Pancreas (tissue), 10 donors: ENCODE measurements at places on chromosomes 16 and 17. TPM values are rescaled to one million over a fixed set of nuclear protein-coding genes. Genes with fewer than 3 reads are reported as not detected.

GRCh38 chr17:41905172-41905571 lies 13.6 kb downstream of the ACLY start:
- no peak overlapping the region for H3K4me3 ChIP-seq
- H3K27ac ChIP-seq, result no peak overlapping the region
- no peaks in the 10 kb centered on the region for H3K27me3 ChIP-seq
- DNase-seq, result no peak
- H3K4me1 ChIP-seq, result peaks cover 14% of the 10 kb centered on the region

DNA sequence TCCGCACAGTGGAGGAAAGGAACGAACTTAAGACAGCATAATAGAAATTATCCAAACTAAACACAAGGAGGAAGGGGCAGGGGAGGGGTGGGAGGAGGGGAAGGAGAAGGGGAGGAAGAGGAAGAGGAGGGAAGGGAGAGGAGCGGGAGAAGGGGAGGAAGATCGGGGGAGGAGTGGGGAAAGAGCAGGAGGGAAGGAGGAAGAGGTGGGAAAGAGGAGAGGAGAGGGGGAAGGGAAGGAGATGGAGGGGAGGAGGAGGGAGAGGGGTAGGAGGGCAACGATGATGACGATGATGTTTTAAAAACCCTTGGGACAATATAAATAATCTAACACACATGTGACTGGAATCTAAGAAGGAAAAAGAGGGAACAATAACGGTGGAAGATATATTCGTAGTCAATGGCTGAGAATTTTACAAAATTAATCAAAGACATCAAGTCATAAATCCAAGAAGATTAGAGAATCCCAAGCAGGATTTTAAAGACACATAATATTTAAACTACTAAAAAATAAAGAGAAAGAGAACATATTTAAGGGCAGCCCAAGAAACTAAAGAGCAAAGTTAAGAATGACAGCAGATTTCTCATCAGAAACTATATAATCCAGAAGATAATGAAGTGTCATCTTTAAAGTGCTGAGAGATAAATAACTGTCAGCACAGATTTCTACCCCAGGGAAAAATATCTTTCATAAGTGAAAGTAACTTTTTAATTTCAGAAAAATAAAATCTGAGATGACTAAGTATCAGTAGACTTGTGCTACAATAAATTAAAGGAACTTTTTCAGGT lies 30.2 kb downstream of the C16orf95 start:
- H3K27me3 ChIP-seq, result no peaks in the 10 kb centered on the region
- H3K4me1 ChIP-seq, result no peaks in the 10 kb centered on the region
- no peak overlapping the region for H3K4me3 ChIP-seq
- H3K36me3 ChIP-seq, result no peaks in the 10 kb centered on the region
- no peak for DNase-seq

GRCh38 chr16:11674818-11675560 lies 6.7 kb downstream of the SNN start:
- no peaks in the 10 kb centered on the region for H3K27me3 ChIP-seq
- no peak overlapping the region for H3K27ac ChIP-seq
- peaks cover 10% of the 10 kb centered on the region for H3K4me1 ChIP-seq

DNA sequence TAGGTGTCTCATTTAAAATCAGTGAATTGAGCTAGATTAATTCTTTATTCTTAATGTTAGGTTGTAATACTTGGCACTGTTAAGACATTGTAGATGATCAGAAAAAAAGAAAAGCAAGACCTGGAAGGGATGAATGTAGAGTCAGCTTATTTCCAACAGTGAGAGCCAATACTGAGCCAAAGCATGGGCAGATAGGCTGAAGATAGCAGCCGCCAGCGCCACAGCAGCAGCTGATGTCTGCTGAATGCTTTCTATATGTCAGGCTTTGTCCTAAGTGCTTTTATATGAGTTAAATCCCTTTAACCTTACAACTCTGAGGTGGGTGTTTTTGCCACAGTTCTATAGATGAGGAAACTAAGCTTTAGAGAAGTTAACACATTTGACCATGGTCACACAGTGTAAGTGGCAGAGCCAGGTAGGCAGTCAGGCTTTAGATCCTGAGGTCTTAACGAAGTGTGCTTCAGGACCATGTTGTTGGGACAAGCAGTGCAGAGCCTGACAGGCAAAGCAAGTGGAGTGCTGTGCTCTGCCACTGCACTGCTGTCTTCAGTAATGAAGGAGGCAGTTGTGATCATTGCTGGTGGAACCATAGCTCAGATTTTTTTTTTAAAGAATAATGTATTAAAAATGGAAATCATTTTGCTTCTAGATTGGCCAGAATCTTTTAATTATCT lies 25.9 kb downstream of the TNRC6A start:
- H3K4me1 ChIP-seq, result peaks cover 10% of the 10 kb centered on the region
- no peak overlapping the region for H3K4me3 ChIP-seq
- H3K36me3 ChIP-seq, result no peaks in the 10 kb centered on the region

GRCh38 chr17:75262112-75262606 lies 480 bp downstream of the MRPS7 start:
- peak overlapping the region; percentile 99 for H3K27ac ChIP-seq
- H3K4me1 ChIP-seq, result peaks cover 10% of the 10 kb centered on the region
- no peaks in the 10 kb centered on the region for H3K27me3 ChIP-seq
- H3K36me3 ChIP-seq, result peaks cover 3% of the 10 kb centered on the region

GRCh38 chr16:3610698-3611145 lies 684 bp downstream of the SLX4 start:
- no peaks in the 10 kb centered on the region for H3K27me3 ChIP-seq
- H3K36me3 ChIP-seq, result no peaks in the 10 kb centered on the region
- H3K4me1 ChIP-seq, result peaks cover 9% of the 10 kb centered on the region
- H3K4me3 ChIP-seq, result peak overlapping the region; percentile 68
- no peak for DNase-seq

GRCh38 chr16:27690608-27691007 lies 140.7 kb downstream of the KATNIP start:
- no peak for DNase-seq
- no peak overlapping the region for H3K27ac ChIP-seq
- H3K4me1 ChIP-seq, result no peaks in the 10 kb centered on the region
- H3K27me3 ChIP-seq, result no peaks in the 10 kb centered on the region
- no peak overlapping the region for H3K4me3 ChIP-seq
- H3K36me3 ChIP-seq, result no peaks in the 10 kb centered on the region

GRCh38 chr16:21651515-21651914 lies 893 bp downstream of the IGSF6 start:
- no peaks in the 10 kb centered on the region for H3K27me3 ChIP-seq
- H3K4me1 ChIP-seq, result peaks cover 6% of the 10 kb centered on the region
- no peak overlapping the region for H3K4me3 ChIP-seq
- H3K36me3 ChIP-seq, result no peaks in the 10 kb centered on the region
- DNase-seq, result no peak
- H3K27ac ChIP-seq, result no peak overlapping the region

DNA sequence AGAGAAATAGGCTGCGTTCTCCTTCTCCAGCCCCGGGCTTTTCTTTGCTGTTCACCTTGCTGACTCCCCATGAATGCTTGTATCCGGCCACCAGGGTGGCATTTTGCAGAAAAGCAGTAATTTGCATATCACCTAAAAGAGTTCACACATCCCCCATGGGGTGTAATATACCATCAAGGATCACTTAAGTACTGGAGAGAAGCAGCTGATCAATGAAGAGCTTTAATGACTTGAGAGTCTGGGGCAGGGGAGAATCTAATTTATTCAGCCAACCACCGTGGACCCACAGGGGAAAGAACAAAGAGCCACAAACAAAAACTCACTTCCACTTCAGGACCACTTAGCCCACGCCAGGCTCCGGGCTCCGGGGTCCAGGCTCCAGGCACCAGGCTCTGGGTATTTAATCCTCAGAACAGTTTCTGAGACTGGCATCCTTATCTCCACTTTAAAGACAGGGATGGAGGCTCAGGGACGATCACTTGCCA lies 33.9 kb upstream of the SEC14L1 start:
- H3K4me3 ChIP-seq, result no peak overlapping the region
- H3K4me1 ChIP-seq, result peaks cover 5% of the 10 kb centered on the region
- no peak overlapping the region for H3K27ac ChIP-seq
- H3K36me3 ChIP-seq, result no peaks in the 10 kb centered on the region
- no peak for DNase-seq

- H3K36me3 ChIP-seq, result no peaks in the 10 kb centered on the region
- H3K4me3 ChIP-seq, result no peak overlapping the region
- no peak overlapping the region for H3K27ac ChIP-seq
- no peak for DNase-seq
- H3K27me3 ChIP-seq, result no peaks in the 10 kb centered on the region
- no peaks in the 10 kb centered on the region for H3K4me1 ChIP-seq
Observed at GRCh38 chr16:11205065-11205699, 50.8 kb downstream of the SOCS1 start.

DNA sequence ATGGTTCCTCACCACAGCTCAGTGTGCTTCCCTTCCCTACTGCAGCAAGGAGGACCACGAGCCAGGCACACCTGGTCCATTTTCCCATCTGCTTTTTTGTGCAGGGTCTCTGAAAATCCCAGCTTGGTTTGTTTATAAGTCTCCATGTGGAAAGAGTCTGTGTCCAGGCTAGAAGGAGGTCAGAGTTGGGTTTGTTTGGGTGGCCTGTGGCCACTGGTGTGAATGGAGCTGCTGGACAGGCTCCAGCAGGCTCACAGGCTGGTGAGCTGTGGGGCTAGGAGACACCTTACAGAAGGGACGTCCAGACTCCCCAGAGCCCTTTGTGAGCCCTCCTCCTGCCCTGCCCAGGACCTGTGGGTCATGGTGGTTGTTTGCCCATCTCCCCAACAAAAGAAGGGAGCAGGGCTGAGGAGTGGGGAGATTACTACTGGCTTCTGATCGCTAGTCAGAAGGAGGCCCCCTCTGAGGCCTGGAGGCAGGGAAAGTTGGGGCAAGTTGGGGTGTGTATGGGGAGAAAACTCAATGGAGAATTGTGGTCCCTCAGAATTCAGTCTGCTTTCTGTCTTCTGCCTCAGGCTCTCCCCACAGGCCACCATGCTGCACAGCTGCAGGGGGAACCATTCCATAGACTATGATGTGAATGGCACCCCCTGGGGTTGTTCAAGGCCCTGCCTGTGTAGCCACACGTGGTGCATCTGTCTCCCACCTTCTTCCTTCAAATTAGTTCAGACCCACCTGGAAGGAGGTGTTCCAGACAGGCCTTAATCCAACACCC lies 4.1 kb downstream of the RARA start:
- H3K4me1 ChIP-seq, result peaks cover 24% of the 10 kb centered on the region
- DNase-seq, result no peak
- H3K27me3 ChIP-seq, result no peaks in the 10 kb centered on the region
- peak overlapping the region; percentile 22 for H3K27ac ChIP-seq

- peaks cover 20% of the 10 kb centered on the region for H3K4me1 ChIP-seq
- peak within 1 kb of the TSS; percentile 79 for H3K4me3 ChIP-seq
- peaks cover 8% of the 10 kb centered on the region for H3K36me3 ChIP-seq
- peak; percentile 91 for DNase-seq
- H3K27me3 ChIP-seq, result no peaks in the 10 kb centered on the region
Observed at GRCh38 chr17:39737760-39738567, at the start of gene GRB7. GRB7 (plus strand) TSS chr17:39737938; CDS start chr17:39742302, 4,364 bp downstream.

DNA sequence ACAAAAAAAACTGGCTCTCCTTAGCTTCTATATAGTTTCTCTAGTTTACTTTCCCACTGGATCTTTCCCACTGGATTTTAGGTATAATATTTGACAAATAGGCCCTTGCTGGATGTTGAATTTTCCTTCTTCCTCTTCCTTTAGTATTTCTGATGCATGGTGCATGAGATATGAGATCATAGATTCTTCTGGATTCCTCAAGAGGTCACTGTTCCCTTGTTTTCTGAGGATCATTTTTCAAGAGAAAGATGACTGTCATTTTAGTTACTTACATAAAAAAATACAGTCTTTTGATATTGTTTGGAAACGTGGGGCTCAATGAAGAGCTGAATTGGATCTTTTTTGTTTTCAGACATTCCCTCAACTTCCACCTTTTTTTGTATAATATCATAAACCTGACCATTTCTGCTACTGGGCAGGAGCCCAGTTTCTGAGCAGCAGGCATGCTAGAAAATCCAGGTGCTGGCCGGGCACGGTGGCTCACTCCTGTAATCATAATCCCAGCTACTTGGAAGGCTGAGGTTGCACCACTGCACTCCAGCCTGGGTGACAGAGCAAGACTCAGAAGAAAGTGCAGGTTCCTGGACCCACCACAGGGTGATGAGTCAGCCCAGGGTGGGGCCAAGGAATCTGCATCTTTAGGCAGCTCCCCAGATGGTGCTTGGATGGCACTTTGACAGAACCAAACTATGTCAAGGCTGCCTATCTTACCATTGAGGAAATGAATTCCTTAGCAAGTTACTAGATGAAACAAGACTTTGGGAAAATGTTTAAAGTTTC lies 70.3 kb downstream of the SDR42E1 start:
- no peak overlapping the region for H3K4me3 ChIP-seq
- no peak overlapping the region for H3K27ac ChIP-seq
- no peaks in the 10 kb centered on the region for H3K4me1 ChIP-seq
- no peaks in the 10 kb centered on the region for H3K36me3 ChIP-seq

GRCh38 chr17:40618754-40619625 lies 28.6 kb downstream of the SMARCE1 start:
- no peak overlapping the region for H3K27ac ChIP-seq
- no peak overlapping the region for H3K4me3 ChIP-seq
- no peaks in the 10 kb centered on the region for H3K4me1 ChIP-seq
- no peaks in the 10 kb centered on the region for H3K36me3 ChIP-seq
- H3K27me3 ChIP-seq, result peaks cover 14% of the 10 kb centered on the region

- no peak overlapping the region for H3K27ac ChIP-seq
- H3K4me3 ChIP-seq, result no peak overlapping the region
Observed at GRCh38 chr17:82424863-82425159, 6.4 kb upstream of the OGFOD3 start.

DNA sequence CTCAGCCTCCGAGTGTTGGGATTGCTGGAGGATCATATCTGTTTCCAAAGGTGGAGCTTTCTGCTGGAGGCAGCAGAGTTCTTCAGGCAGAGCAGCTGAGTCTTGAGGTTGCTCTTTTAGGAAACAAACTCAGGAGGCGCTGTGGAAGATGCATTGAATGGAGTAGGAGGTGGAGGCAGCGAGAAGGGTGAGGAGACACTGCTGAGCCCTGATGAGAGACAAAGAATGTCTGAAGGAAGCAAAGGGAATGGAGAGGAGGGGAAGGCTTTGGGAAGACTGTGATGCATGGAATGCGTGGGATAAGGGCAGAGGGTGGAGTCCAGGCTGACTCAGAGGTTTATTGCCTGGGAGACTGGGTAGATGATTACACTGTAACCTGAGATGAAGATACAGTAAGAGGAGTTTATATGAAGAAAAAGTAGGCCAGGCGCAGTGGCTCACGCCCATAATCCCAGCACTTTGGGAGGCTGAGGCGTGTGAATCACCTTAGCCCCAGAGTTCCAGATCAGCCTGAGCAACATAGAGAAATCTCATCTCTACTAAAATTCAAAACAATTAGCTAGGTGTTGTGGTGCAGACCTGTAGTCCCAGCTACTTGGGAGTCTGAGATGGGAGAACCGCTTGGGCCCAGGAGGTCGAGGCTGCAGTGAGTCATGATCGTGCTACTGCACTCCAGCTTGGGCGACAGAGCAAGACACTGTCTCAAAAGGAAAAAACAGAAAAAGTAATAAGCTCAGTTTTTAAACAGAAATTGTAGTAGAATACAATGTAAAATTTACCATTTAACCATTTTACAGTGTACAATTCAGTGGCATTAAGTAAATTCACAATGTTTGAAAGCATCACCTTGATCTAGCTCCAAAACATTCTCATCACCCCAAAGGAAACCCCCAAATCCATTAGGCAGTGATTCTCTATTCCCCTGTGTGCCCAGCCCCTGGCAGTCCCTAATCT lies 17.8 kb upstream of the TMEM219 start:
- peak; percentile 67 for DNase-seq
- no peaks in the 10 kb centered on the region for H3K36me3 ChIP-seq
- no peaks in the 10 kb centered on the region for H3K27me3 ChIP-seq

PRR14 gene
- polyA plus RNA-seq, result 164 TPM

AXIN2 gene
- polyA plus RNA-seq, result 3.1 TPM

MYADML2 gene
- not detected for polyA plus RNA-seq

DPEP1 gene
- 149 TPM for polyA plus RNA-seq

MT4 gene
- not detected for polyA plus RNA-seq
